Activated T-cell treated with anti-CD3 and anti-CD28 coated beads, Interleukin-2, amount 50 U/mL, for 1 hour (primary cell): ENCODE measurements at places on chromosomes 3 and 15.
A peak's percentile ranks its signal among the peaks of the same experiment; 100 is the strongest.

DNA sequence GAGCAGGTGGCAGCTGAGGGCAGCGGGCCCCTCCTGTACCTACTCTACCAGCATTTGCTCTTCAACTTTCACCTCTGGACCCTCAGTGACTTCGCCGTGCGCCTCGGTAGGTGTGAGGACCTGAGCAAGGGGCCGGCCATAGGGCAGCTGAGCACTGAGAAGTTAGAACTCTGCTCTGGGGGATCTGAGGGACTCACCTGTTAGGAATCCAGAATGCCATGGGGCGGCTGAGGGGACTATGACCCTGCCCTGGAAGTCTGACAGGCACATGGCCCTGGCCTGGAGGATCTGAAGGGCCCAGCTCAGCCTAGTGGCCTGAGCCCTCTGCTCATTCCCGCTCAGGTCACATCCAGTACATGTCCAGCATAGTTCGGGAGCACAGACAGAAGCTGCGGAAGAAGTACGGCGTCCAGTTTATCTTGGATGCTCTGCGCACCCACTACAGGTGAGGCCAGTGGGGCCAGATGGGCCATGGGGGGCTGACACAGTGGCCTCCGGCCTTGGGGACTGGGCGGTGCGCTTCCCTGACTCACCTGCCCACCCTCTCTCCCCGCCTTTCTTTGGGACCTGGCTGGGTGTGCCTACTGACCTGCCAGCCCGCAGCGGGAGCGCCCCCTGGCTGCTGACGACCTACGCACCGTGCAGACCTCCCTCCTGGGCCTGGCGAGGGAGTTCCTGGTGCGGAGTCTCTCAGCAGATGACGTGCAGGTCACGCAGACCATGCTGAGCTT is 18.8 kb downstream of the NBEAL2 start:
- DNase-seq = peak; percentile 80

DNA sequence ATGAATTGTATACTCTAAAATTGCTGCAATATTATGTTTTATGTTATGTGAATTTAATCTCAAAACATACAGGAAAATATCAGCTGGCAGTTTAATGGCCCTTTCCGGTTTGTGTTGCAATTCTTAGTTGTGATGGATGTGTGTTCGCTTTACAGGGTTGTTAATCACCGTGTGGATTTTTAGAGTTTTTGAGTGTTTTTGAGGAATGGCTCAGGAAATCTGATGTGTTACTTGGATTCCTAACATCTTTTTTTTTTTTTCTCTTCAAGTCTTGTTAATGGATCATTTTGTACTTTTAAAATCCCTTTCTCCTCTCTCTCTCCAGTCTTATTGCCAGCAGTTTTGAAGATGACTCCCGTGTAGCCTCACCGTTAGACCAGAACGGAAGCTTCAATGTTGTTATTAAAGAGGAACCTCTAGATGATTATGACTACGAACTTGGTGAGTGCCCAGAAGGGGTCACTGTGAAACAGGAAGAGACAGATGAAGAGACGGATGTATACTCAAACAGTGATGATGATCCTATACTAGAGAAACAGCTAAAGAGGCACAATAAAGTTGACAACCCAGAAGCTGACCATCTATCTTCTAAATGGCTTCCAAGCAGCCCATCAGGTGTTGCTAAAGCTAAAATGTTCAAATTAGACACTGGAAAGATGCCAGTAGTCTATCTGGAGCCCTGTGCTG is 35.7 kb downstream of the MGA start:
- DNase-seq = no peak

DNA sequence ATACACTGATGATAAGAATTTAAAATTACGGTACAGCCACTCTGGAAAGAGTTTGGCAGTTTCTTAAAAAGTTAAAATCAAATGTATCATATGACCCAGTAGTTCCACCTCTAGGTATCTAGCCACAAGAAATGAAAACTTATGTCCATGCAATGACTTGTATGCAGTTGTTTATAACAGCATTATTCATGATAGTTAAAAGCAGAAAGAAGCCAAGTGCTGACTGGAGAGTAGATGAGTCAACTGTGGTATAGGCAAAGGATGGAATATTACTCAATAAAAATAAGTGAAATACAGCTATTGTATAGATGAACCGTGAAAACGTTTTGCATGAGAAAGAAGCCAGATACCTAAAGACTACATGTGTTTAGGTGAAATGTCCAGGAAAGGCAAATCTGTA is 14.8 kb downstream of the GPR87 start:
- DNase-seq = no peak

GRCh38 chr3:153789380-153789779 is 331.8 kb upstream of the ARHGEF26 start:
- DNase-seq = no peak

DNA sequence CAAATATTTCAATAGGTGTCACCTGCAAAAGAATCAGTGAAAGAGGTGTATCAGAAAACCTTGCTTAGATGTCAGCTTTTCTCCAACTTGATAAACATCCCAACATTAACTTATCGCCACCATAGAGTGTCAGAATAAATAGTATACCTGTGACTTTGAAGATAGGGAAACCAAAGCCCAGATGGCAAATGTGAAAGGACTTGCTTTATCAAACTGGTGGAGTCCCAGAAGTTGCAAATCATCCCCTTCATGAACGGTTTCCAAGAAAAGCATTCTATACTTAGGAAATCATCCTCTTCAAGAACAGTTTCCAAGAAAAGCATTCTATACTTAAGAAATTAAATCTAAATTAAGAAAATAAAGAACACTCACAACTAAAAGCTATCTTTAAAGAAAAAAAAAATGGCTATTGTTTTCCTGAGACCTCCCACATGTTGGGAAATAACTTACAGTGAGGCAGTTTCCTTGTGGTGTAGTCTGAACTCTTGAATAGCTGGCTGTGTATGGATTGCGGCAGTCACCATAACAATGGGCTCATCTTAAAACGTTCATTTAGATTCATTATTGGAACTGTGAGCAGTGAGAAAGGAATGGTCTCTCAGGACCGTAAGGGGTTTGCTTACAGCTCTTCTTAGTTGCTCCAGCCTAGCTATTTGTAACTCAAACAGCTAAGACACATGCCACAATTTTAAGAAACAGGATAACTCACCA is 56.5 kb downstream of the GHSR start:
- DNase-seq = no peak

DNA sequence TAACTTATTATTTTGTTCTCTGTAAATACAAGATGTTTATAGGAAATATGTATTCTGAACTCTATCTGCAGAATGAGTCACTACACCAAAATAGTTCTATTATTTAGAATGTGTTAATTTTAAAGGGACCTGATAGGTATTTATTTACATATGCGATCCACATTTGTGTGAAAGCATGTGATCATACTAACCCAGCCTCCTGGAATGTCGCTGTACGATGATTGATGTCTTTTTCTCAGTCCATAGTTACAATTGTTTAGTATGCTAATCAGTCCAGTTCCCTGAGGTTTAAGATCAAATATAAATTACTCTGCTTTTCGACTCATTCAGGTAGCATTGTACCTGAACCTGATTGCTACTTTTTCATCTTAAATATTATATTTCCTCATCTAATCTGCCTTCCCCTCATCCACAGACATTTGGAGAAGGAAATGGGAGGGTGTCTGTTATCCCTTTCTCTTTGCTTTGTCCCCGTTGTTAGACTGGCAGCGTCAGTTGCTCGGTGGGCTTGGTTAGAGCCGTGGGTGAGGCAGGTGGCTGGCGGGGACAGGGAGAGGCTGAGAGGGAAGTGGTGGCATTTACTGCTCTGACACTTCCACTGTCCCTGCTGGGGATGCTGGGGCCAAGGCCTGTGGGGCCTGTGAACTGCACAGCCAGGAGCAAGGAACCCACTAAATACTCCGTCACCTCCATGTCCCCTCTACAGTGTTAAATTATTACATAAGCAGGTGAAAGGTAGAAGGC is 27.8 kb upstream of the NR2E3 start:
- no peak for DNase-seq

DNA sequence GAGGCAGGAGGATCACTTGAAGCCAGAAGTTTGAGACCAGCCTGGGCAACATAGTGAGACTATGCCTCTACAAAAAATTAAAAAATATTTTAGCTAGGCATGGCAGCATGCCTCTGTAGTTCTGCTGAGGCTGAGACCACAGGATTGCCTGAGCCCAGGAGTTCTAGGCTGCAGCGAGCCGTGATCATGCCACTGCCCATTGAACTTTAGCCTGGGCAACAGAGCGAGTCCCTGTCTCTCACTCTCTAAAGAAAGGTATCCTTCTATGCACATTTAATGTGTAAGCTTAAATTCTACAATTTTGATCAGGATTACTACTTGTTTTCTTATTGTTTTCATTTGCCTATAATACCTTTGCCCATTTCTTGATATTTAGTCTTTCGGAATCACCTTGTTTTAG is 26.8 kb downstream of the GALK2 start:
- no peak for DNase-seq

DNA sequence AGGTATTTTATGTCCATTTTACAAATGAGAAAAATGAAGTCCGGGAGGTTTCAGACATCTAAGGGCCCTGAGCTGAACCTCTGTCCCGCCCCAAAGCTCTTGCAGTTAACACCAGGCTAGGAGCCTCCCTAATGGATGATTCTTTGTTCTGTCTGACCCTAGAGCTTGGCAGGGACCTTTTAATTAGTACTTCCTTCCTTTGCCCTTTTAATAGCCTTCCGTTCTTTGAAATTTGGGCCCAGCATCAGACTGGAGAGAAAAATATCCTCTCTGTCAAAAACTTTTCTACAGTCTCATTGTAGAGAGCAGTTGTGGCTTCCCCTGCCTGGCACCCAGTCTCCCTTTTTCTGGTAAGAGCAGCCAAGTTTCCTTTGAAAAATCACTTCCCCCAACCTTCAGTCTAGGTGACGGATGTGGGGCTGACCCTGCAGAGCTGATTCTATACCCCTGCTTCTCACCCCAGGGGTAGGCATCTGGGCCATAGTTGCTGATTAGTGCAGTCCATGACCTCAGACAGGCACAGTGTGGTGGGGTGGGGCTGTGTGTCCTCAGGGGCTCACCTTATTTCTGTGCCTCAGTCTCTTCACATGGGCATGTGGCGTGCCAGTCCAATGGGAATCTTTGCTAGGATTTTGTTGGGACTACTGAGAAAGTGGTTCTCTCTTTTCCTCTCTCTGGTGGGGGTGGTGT is 220.4 kb downstream of the ADAMTS9 start:
- no peak for DNase-seq

DNA sequence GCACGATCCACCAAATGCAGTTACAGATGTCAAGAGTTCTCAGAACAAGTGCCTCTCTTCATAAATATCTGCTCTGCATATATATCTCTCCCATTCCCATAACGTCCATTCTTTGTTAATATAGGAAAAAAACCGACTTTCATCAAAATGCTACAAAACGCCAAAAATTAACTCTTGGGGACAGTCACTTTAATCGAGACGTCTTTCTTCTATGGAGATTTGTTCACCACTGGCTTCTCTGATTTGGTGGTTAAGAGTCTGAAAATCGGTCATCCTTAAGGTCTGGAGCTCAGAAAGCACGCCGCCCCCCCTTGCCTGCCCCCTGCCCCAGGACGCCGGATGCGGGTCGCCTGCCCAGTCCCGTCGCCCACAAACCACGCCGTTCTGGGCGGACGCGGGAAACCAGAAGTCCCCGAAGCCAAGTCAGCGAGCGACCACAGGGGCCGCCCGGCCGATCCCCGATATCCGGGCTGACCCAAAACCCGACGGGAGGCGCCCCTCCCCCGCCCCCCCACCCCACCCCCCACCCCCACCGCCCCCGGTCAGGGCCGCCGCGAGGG is 252.7 kb downstream of the TJP1 start:
- DNase-seq = no peak

DNA sequence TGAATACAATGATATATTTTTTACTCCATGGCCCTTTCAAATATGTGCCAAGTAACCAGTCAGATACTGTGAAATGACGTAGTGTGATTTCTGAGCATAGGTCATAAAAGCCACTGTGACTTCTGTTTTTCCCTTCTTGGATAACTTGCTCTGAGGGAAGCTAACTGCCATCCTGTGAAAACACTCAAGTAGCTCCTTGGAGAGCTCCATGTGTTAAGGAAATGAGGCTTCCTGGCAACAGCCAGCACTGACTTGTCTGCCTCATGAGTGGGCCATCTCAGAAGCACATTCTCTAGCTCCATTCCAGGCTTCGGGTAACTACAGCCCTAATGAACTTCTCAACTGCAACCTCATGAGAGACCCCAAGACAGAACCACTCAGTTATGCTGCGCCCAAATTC is 9.5 kb upstream of the CCDC80 start:
- no peak for DNase-seq

DNA sequence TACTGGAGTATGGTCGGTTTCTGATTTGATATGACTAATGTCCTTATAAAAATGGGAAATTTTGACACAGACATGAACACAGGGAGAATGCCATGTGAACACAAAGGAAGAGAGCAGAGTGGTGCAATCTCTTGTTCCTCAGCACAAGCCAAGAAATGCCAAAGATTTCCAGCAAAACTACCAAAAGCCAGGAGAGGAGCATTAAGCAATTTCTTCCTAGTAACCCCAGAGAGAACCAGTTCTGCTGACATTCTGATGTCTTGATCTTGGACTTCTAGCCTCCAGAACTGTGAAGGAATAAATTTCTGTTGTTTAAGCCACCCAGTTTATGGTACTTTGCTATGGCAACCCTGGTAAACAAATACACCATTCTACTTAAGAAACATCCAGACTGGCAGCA is 227.8 kb upstream of the MRPL3 start:
- DNase-seq = no peak

DNA sequence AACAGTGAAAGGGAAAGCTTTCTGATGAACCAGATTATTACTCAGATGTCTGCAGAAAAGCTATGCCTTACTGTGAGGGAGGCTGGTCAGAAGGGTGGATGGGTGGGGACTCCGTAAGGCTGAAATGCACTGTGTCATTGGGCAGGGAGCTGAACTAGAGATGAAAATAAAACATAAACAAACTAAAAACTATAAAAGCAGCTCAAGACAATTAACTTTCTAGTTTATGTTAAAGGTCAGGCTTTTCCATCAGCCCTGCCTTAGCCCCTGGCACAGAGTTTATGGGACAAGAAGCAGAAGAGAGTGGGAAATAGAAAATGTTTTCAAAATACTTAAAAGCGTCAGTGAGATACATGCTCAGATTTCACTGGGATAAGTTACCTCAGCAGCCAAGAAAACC is 310.0 kb upstream of the UBE2E2 start:
- DNase-seq = no peak

GRCh38 chr3:141051443-141052200 is 475 bp downstream of the SPSB4 start:
- no peak for DNase-seq

DNA sequence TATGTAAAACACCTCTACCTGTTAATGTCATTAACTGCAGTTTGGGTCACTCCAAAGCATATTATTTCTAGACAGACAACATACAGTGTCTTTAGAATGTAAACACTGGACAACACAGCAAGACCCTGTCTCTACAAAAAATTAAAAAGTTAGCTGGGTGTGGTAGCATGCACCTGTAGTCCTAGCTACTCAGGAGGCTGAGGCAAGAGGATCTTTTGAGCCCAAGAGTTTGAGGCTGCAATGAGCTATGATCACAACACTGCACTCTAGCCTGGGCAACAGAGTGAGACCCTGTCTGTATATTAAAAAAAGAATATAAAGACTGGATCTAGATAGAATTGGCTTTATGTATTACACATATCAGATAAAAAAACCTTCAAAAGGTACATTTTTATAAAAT is 20.0 kb upstream of the SPESP1 start:
- DNase-seq = no peak
